Epithelial cell of alveolus of lung (primary cell): ENCODE measurements at places on chromosomes 12 and 14. TPM values are rescaled to one million over a fixed set of nuclear protein-coding genes. Genes with fewer than 3 reads are reported as not detected.

The OR10G2 gene
- total RNA-seq = not detected in 2 replicates

The MYF5 gene
- total RNA-seq = not detected in 2 replicates

The CLEC1B gene
- not detected in 2 replicates for total RNA-seq

The OR8S1 gene
- not detected in 2 replicates for total RNA-seq

The BCL2L2 gene
- total RNA-seq = 12.0 and 18.4 TPM in 2 replicates

The GPR68 gene
- under 0.01 and 1.6 TPM in 2 replicates for total RNA-seq

The NPAS3 gene
- total RNA-seq = 0.13 and 5.6 TPM in 2 replicates

The PRH2 gene
- 0.13 and 0.48 TPM in 2 replicates for total RNA-seq

The KCNH3 gene
- 0.08 and 0.26 TPM in 2 replicates for total RNA-seq

The KERA gene
- not detected in 2 replicates for total RNA-seq

The MANSC1 gene
- 4.0 and 5.5 TPM in 2 replicates for total RNA-seq

The BMP4 gene
- total RNA-seq = 14.6 and 117 TPM in 2 replicates

The IL26 gene
- total RNA-seq = not detected in 2 replicates

The VASH1 gene
- total RNA-seq = 7.2 and 12.7 TPM in 2 replicates

The EPS8 gene
- total RNA-seq = 30.1 and 41.0 TPM in 2 replicates

The BCL2L14 gene
- total RNA-seq = not detected in 2 replicates

The CDCA3 gene
- 12.0 and 27.4 TPM in 2 replicates for total RNA-seq

The EXOC3L4 gene
- not detected in 2 replicates for total RNA-seq

The KRT84 gene
- not detected in 2 replicates for total RNA-seq

The TC2N gene
- total RNA-seq = 0.24 and 0.26 TPM in 2 replicates

The SIX6 gene
- total RNA-seq = not detected in 2 replicates

The TAC3 gene
- not detected in 2 replicates for total RNA-seq

The SLC39A2 gene
- total RNA-seq = 0.32 TPM in 1 of 2 replicates, not detected in the other

The PGAM5 gene
- 22.4 and 33.9 TPM in 2 replicates for total RNA-seq

The PLBD1 gene
- 2.8 and 6.6 TPM in 2 replicates for total RNA-seq

The SMOC1 gene
- total RNA-seq = 2.2 and 4.0 TPM in 2 replicates

The CYP27B1 gene
- 0.26 and 0.32 TPM in 2 replicates for total RNA-seq

The PRMT5 gene
- total RNA-seq = 54.9 and 84.9 TPM in 2 replicates

The NCKAP5L gene
- total RNA-seq = 19.5 and 28.3 TPM in 2 replicates

The OR6C75 gene
- not detected in 2 replicates for total RNA-seq

The INHBE gene
- 0.24 and 12.4 TPM in 2 replicates for total RNA-seq

The BATF gene
- not detected in 2 replicates for total RNA-seq

The TSPAN19 gene
- 0.13 TPM in 1 of 2 replicates, not detected in the other for total RNA-seq

The TDRD9 gene
- total RNA-seq = 0.26 TPM in 1 of 2 replicates, not detected in the other
